Vagina (tissue), 2 donors: ENCODE measurements at places on chromosomes 11 and 22. TPM values are rescaled to one million over a fixed set of nuclear protein-coding genes. Genes with fewer than 3 reads are reported as not detected.
A peak's percentile ranks its signal among the peaks of the same experiment; 100 is the strongest.

GRCh38 chr11:68186061-68186460 lies 27.0 kb downstream of the KMT5B start:
- no peaks in the 10 kb centered on the region for H3K27me3 ChIP-seq
- H3K27ac ChIP-seq: no peak overlapping the region
- H3K36me3 ChIP-seq: no peaks in the 10 kb centered on the region

The SMTNL1 gene
- total RNA-seq: not detected

GRCh38 chr11:128732471-128733277 lies 38.8 kb downstream of the FLI1 start:
- H3K27ac ChIP-seq: no peak overlapping the region
- peaks cover 23% of the 10 kb centered on the region for H3K4me1 ChIP-seq
- no peaks in the 10 kb centered on the region for H3K27me3 ChIP-seq
- no peak overlapping the region for H3K4me3 ChIP-seq
- H3K36me3 ChIP-seq: no peaks in the 10 kb centered on the region

DNA sequence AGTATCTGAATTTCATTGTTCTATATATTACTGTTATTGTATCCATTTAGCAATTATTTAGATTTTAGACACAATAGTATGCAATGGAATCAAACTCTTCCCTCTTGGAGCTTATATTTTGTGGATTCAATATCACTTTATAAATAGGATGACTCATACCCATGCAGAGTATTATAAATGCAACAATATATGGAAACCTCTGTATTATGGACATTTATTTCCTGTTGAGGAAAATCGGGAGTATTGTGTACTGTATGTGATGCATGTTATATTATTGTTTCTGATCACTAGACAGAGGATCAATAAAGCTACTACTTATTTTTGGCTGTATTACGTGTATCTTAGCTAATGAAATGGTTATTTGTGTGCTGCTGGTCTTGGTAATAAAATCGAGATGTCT lies 770 bp downstream of the METTL15 start:
- H3K36me3 ChIP-seq: peaks cover 4% of the 10 kb centered on the region
- no peak for DNase-seq
- H3K27ac ChIP-seq: peak overlapping the region; percentile 76
- H3K4me1 ChIP-seq: peaks cover 34% of the 10 kb centered on the region

The RFPL3 gene
- not detected for total RNA-seq

The APOL2 gene
- 63.8 TPM for total RNA-seq

The FZD4 gene
- 47.1 TPM for total RNA-seq
